ENCODE measurements at places on chromosomes 2 and 18.

GRCh38 chr2:66057844-66058243 lies 377.1 kb upstream of the MEIS1 start:
- no peak for DNase-seq

DNA sequence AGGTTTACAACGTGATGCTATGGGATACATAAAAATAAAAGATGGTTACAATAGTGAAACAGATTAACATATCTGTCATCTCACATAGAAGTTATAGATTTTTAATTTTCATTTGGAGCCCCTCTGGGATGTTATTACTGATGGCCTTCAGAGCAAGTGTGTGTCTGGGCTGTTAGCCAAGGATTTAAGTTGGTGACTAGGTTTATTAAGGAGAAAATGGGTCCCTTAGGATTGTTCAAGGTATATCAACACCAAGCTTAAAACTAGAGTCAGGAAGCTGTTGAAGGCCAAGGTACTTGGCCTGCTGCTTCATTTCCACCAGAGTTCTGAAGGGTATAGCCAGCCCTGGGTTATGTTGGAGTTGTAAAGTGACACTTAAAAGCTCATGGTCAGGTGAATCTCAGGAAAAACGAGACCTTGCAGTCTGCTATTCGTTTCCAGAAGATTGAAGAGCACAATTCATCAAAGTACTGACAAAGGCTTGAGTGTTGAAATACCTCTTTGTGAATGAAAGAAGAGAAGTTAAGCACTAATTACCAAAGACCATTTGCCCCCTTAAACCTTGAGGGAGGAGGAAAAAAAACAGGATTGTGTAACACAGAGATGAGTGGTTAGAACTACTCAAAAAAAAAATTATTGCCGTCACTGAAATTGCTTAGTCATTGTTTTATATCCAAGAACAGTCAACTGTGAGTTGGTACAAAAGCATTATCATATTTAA lies 48.4 kb downstream of the MAP2 start:
- no peak for DNase-seq

GRCh38 chr2:46328291-46328690 lies 31.1 kb downstream of the EPAS1 start:
- DNase-seq: no peak

DNA sequence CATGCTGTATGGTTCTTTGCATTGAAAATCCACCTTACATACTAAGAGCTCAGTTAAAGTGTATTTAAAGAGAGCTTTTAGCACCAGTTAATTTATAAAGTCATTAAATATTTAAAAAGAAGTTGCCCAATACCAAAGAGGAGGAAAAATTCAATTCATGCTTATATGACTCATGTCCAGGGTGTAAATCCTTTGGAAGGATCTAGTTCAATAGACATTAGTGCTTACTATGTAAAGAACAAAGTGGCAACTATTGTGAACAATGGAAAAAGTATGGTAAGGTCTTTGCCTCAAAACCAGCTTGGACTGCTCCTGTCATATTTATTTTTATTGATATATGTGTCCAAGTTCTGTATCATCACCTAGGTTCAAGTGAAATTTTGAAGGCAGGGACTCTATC lies 90.5 kb downstream of the SCN9A start:
- DNase-seq: no peak

DNA sequence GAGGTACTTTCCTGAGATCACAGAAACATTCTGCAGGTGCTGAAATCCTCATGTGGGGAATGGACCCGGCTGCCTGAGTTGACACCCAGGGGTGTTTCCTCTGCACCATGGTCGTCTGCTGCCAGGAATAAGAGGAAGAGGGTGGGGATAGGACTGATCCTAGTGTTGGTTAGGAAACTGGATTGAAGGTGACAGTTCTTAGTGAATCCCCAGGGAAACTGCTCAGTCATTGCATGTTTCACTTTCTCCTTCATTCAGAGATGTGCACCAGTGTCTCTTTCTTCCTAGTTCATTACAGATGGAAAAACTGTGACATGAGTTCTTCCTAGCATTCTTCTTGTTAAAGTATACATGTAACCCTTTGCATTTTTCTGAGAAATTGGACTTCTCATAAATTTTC lies 294.3 kb downstream of the PTGR3 start:
- no peak for DNase-seq

- no peak for DNase-seq
Measured at GRCh38 chr2:56088411-56088810, 95.4 kb upstream of the CCDC85A start.

DNA sequence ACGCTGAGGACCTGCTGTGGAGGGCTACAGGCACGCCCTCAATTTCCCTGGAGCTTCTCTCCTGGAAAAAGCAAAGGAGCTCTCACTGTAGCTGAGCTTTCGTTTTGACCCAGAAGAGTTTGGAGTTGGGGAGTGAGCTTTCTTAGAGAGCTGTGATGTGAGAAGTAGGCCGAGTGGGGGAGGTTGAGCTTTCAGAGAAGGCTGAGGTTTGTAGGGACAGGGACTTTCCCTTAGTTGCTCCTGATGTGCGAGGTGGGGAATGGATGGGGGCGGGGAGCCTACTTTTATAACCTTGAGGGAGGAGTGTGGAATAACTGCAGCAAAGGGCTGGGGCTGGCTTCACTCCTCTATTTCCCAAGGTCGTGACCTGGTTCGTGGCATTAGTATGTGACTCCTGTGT lies 47.1 kb downstream of the ZNF532 start:
- DNase-seq: no peak

DNA sequence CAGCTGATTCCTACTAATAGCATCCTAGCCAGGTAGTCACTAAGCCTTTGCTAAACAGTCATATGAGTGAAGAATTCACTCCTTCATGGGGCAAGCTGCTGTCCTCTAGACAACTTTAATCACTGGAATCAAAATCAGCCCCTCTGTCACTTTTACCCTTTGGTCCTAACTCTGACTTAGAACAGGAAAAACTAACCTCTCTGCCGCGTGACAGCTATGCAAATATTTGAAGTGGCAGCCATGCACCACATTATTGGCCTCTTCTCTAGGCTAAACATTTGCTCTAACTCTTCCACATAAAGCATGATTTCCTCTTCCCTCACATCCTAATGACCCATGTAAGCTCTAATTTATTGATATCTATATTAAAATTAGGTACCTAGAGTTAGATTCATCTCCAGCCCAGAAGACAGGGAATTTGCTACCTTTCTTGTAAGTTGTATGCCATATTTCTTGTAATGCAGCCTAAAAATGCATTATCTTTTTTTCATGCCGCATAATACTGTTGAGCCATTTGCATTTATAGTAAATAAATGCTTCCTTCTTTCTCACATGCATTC lies 12.8 kb upstream of the ONECUT2 start:
- no peak for DNase-seq

DNA sequence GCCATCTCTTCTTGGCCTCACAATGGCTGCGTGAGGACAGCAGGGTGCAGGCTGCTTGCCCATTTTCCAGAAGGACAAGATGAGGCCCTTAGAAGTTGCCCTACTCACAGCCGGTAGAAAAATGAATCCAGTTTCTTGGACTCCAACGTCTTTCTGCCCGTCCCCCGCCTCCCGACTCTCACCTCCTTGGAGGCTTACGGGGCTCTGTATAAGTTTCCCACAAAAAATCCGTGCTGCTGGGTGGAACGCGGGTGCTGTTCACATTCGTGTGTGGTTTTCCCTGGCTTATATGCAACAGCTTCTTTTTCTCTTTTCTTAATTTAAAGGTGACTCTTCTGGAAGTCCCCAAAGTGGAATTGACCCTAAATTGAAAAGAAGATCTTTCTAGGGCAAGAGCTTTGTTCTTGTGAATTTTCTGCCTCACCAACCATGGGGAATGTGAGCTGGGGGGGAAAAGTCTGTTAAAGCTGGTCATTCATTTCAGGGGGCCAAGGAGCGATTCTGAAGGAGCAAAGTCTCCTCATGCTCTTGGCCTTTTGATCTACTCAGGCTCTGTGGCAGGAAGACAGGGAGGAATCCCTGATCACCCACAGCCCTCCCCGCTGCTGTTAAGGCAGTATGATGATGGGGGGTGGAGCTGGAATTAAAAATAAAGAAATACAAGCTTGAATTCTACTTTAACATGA lies 51.3 kb downstream of the DDX1 start:
- DNase-seq: no peak

- DNase-seq: no peak
Measured at GRCh38 chr18:67600181-67601180, 84.0 kb upstream of the DSEL start.

GRCh38 chr2:59575191-59575590 lies 978.3 kb downstream of the BCL11A start:
- no peak for DNase-seq

GRCh38 chr18:39681061-39681460 lies 2115.5 kb upstream of the CELF4 start:
- no peak for DNase-seq

- DNase-seq: no peak
Measured at GRCh38 chr2:10305254-10305635, 2.5 kb downstream of the HPCAL1 start.

DNA sequence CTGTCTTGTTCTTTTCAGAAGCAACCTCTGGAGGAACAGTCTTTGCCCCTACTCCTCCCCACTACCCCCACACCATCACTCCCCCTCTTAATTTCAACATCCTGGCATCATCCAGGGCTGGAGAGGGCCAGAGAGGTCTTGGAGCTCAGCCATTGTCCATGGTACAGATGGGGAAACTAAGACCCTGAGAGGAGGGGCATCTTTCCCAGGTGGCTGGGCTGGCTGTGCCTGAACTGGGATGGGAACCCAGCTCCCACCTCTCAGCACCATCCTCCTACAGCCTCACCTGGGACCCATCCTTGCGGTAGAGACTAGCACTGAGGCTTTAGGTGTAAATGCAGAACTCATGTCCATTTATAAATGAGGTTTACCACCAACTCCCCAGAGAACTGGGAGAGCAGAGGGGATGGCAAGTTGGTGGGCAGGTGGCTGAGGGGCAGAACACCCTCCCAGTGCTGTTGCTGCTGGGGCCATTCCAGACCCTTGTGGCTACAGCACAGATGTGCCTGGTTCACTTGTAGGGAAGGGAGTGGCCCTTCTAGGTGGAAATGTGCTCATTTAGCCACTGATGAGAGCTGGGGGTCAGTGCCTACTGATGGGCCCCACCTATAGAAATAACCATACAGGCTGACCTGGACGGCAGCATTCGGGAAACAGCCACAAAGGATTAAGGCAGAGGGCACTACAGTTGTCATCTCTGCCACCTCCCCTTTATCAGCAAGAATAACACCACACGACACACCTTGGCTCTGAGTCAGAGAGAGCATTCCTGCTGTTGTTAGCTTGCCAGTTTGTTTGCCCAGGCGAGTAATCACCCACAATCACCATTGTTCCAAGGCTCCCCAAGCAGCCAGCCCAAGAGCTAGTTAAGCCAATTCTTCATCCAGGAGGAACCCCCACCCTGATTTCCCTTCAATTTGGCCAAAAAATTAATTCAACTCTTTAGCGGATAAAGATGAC lies 2.1 kb downstream of the MLPH start:
- DNase-seq: no peak

GRCh38 chr2:86518481-86518880 lies 44.8 kb downstream of the CHMP3 start:
- no peak for DNase-seq

DNA sequence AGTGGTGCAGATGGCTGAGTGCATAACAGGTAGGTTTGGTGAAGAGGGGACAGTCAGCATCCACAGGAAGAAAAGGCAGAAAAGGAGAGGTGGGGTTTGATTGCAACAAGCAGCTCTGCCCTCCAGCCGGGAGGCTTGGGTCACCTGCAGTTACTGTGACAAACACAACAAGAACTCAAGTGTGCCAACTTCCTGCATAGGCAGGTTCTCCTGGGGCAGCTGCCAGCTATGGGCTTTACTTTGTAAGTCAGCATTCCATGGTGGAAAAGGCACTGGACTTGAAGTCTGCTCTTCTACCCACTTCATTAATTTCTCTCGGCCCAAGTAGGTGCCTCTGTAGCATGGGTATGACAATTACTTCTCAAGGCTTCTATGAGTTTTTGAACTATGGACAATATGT lies 98.9 kb downstream of the MYT1L start:
- DNase-seq: no peak

GRCh38 chr2:168143813-168144212 lies 103.6 kb downstream of the STK39 start:
- DNase-seq: no peak

- no peak for DNase-seq
Measured at GRCh38 chr2:220393711-220394110, 766.3 kb downstream of the SLC4A3 start.

Data from HEK293T (cell line).